ENCODE measurements at places on chromosomes 7 and 10. TPM values are rescaled to one million over a fixed set of nuclear protein-coding genes. Genes with fewer than 3 reads are reported as not detected.

DNA sequence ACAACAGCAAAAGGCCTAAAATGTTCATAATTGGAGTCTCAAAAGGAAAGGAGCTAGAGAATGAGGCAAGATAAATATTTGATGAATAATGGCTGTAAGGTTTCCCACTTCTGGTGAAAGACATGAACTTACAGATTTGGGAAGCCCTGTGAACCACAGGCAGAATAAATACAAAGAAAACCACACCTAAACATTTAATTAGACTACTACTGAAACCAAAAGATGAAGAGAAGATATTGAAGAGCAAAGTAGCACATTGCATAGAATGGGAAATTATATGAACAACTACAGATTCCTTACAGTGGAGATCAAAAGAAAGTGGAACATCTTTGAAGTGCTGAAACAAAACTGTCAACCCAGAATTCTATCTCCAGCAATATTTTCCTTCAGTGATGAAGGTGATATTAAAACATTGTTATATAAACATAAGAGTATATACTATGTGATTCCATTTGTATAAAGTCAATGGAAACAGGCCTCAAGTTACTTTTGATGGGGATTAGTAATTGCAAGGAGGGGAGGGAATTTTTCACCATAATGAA, 191.3 kb upstream of the KAT6B start:
- no peaks in the 10 kb centered on the region for H3K27me3 ChIP-seq
- no peak for DNase-seq
- no peak overlapping the region for H3K4me3 ChIP-seq
- H3K27ac ChIP-seq, result no peak overlapping the region
- no peaks in the 10 kb centered on the region for H3K4me1 ChIP-seq
- peaks cover 31% of the 10 kb centered on the region for H3K36me3 ChIP-seq

The PNLIPRP2 gene
- total RNA-seq, result not detected

DNA sequence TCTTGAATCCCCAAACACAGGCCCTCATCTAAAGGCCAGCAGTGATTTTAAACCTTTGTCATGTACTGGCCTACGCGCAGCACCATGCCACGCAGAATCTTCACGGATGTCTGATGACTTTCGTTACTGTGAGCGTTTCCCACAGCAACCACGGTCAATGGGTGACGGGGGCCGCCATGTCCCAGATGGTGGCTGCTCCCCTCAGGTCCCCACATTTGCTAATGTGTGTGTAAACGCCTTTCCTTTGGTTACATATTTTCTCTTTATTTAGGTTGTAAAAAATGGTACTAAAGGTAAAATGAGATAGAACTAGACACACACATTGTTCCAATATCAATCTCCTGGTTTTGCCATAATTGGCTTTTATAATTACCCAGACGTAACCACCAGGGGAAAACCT, 551.8 kb downstream of the DNAJB6 start:
- no peaks in the 10 kb centered on the region for H3K36me3 ChIP-seq
- no peak for DNase-seq

GRCh38 chr7:901388-902154, 25.2 kb downstream of the GET4 start:
- no peak overlapping the region for H3K27ac ChIP-seq
- H3K27me3 ChIP-seq, result no peaks in the 10 kb centered on the region
- H3K4me3 ChIP-seq, result no peak overlapping the region
- H3K36me3 ChIP-seq, result peaks cover 8% of the 10 kb centered on the region
- no peaks in the 10 kb centered on the region for H3K4me1 ChIP-seq

- H3K4me1 ChIP-seq, result no peaks in the 10 kb centered on the region
- H3K36me3 ChIP-seq, result no peaks in the 10 kb centered on the region
- H3K27me3 ChIP-seq, result no peaks in the 10 kb centered on the region
- H3K27ac ChIP-seq, result no peak overlapping the region
Measured at GRCh38 chr7:78006063-78006755, 207.6 kb downstream of the PHTF2 start.

GRCh38 chr10:5500910-5501309, 1.5 kb upstream of the CALML5 start:
- H3K4me3 ChIP-seq, result no peak overlapping the region
- no peaks in the 10 kb centered on the region for H3K36me3 ChIP-seq
- DNase-seq, result no peak

- no peak overlapping the region for H3K27ac ChIP-seq
- H3K4me1 ChIP-seq, result peaks cover 31% of the 10 kb centered on the region
- peaks cover 79% of the 10 kb centered on the region for H3K27me3 ChIP-seq
- H3K4me3 ChIP-seq, result no peak overlapping the region
- H3K36me3 ChIP-seq, result no peaks in the 10 kb centered on the region
Measured at GRCh38 chr7:27202862-27203134, 2.9 kb upstream of the HOXA13 start.

DNA sequence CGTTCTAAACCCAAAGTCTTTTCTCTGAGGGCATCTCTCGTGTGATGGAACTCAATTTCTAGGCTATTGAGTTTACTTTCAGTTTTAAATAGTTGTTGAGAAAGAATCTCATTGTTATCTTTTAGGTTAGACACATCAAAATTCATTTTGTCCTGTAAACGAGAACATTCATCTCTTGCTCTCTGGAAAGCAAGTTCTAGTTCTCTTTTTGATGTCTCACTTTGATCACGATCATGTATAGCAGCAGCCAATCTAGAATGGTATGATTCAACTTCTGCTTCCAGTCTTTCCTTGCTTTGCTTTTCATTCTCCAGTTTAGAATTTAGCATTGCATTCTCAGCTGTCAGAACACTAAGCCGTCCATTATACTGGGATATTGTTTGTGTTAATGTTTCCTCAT, 65.1 kb downstream of the ANKRD26 start:
- H3K4me1 ChIP-seq, result peaks cover 14% of the 10 kb centered on the region
- peaks cover 28% of the 10 kb centered on the region for H3K36me3 ChIP-seq
- H3K27ac ChIP-seq, result peak overlapping the region; percentile 87
- H3K4me3 ChIP-seq, result peak overlapping the region; percentile 38
- no peaks in the 10 kb centered on the region for H3K27me3 ChIP-seq

DNA sequence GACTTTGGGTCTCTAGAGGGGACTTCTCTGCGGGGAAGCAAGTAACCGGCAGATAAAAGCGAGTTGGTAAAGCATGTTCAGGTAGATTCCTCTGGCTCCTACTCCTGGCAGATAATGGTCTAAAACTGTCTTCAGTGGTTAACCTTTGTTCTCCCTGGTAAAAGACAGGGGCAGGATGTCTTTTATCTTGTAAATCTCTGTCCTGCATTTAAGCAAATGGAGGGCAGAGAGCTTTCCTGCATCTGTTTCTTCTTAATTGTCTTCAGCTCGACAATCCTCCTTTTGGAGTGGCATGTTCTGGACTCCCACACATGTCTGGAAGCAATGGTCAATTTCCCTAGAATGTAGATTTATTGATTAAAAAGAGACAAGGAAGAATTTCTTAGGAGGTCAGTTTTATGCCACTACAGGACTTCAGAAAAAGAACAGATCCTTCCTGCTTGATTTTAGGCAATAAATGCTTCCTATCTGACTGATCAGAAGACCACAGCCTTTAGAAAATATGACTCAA, 16.6 kb downstream of the C7orf33 start:
- H3K27me3 ChIP-seq, result no peaks in the 10 kb centered on the region
- H3K36me3 ChIP-seq, result no peaks in the 10 kb centered on the region
- no peak overlapping the region for H3K27ac ChIP-seq
